ENCODE measurements at places on chromosomes 12 and 14.
A peak's percentile ranks its signal among the peaks of the same experiment; 100 is the strongest.

DNA sequence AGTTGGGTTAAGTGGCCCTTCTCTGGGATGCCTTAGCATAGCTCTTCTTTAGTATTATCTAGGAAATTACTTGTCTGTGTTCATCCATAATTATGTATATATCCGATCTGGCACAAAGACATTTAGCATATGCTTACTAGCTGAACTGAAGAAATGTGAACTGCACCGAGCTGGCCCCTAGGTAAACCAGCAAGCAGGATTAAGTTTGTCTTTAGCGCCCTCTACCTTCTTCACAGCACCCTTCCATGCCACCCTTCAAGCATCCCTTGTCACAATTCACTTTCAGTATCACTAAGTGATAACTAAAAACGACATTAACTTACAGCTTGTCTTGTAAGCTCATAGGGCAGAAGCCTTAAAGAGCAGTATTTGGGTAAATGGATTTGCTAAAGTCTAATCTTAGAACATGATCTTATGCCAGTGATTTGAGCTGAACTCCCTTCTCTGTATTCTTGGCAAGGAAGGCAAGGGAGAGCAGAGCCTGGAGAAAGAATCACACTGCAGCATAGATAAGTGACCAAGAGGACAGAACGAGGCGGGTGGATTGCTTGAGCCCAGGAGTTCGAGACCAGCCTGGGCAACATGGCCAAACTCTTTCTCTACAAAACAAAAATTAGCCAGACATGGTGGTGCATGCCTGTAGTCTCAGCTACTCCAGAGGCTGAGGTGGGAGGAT is 2.6 kb upstream of the HAL start:
- peak overlapping the region; percentile 27 for H3K27ac ChIP-seq
- H3K27me3 ChIP-seq = no peaks in the 10 kb centered on the region
- H3K4me3 ChIP-seq = no peak overlapping the region
- peak; percentile 79 for DNase-seq
- no peaks in the 10 kb centered on the region for H3K4me1 ChIP-seq

GRCh38 chr14:103095210-103095778 is 769 bp downstream of the EXOC3L4 start:
- no peaks in the 10 kb centered on the region for H3K36me3 ChIP-seq
- no peak overlapping the region for H3K4me3 ChIP-seq
- H3K27ac ChIP-seq = no peak overlapping the region

DNA sequence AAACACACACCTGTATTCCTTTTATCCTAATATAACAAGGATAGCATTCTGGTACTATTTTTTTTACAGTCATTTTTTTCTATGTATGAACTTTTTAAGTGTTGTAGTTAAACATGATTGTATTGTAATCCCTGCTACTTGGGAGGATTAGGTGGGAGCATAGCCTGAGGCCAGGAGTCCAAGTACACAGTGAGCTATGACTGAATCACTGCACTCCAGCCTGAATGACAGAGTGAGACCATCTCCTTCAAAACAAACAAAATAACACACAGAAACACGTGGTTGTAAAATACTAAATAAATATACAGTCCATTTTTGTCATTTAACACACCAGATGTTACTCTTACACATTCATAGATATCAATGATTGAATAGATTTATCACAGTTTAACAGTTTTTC is 56.9 kb downstream of the MAP4K5 start:
- no peaks in the 10 kb centered on the region for H3K27me3 ChIP-seq
- H3K4me3 ChIP-seq = no peak overlapping the region
- no peak for DNase-seq
- H3K27ac ChIP-seq = no peak overlapping the region
- no peaks in the 10 kb centered on the region for H3K4me1 ChIP-seq
- peaks cover 43% of the 10 kb centered on the region for H3K36me3 ChIP-seq

- H3K27ac ChIP-seq = no peak overlapping the region
- no peak for DNase-seq
- no peak overlapping the region for H3K4me3 ChIP-seq
- no peaks in the 10 kb centered on the region for H3K27me3 ChIP-seq
- no peaks in the 10 kb centered on the region for H3K36me3 ChIP-seq
Measured at GRCh38 chr12:58557171-58557570, 363.1 kb downstream of the LRIG3 start.

DNA sequence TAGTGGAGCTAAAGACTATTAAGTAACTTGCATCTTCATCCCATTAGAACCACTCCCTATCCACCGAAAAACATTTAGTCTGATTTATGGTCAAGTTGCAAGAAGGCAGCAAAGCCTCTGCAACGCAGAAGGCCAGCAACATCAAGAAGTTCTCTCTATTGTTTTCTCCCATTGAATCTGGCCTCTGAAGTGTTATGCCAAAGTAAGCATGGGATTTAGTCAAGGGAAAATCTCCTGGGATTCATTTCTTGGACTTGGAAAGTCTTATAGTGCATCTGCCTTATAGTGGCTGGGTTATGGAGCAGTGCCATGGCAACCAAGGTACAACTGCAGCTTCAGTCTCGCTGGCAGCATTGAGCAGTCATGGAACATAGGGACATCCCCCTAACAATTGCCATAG is 87.7 kb upstream of the KRR1 start:
- no peaks in the 10 kb centered on the region for H3K36me3 ChIP-seq
- H3K4me3 ChIP-seq = no peak overlapping the region
- no peak for DNase-seq
- no peaks in the 10 kb centered on the region for H3K27me3 ChIP-seq

DNA sequence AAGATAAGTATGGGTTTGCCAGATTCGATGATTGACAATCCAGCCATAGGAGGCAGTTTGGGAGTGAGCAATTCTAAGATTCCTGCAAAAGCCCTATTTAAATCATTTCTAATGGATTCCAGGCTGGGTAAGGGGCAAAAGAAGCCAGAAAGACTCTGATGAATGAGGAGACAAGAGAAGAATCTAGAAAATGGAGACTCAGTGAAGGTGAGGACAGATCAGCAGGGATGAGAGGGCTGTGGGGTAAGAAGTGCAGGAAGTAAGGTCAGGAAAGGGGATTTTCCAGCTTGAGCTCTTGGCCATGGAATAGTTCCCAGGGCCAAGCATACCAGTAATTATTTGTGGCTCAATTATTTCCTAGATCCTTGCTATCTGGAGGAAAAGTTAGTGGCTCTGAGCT is 87.3 kb downstream of the TMX1 start:
- H3K27ac ChIP-seq = no peak overlapping the region
- H3K4me1 ChIP-seq = no peaks in the 10 kb centered on the region

GRCh38 chr14:60212503-60213371 is 36.3 kb upstream of the PPM1A start:
- no peak for DNase-seq
- H3K27ac ChIP-seq = no peak overlapping the region
- H3K36me3 ChIP-seq = no peaks in the 10 kb centered on the region
